ENCODE measurements at places on chromosomes 12 and 14.

- peak; percentile 85 for DNase-seq
Measured at GRCh38 chr12:120290609-120291305, 946 bp downstream of the RNU4-2 start.

DNA sequence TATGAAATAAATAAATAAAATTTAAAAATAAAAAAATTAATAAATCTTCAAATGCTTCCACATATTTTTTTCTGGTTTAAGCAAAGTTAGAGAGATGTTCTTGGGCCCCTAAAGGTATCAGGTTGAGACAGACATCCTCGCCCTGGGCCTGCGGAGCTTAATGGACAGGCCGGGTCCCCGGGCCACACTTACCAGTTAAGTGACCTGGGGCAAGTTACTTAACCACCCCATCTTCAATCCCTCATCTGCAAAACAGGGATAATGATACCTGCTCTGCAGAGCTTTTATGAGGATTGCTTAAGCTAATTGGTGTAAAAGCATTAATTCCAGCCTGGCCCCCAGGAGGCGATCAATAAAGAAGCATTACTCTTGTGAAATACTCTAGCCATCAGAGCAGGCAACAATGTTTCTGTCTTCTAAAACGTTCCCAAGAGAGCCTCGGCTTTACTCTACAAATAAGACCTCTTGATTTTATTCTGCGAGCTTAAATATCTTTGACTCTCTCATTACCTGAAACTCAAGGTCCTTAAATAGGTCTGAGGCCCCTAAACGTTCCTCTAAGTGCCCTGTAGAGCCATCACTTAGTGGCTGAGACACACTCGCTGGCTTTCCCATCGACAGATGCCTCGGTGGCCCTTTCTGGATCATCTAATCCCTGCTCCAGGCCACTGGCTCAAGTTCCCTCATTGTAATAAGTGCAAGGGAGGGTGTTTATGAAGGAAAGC, 81.1 kb upstream of the DIO3 start:
- DNase-seq = no peak

DNA sequence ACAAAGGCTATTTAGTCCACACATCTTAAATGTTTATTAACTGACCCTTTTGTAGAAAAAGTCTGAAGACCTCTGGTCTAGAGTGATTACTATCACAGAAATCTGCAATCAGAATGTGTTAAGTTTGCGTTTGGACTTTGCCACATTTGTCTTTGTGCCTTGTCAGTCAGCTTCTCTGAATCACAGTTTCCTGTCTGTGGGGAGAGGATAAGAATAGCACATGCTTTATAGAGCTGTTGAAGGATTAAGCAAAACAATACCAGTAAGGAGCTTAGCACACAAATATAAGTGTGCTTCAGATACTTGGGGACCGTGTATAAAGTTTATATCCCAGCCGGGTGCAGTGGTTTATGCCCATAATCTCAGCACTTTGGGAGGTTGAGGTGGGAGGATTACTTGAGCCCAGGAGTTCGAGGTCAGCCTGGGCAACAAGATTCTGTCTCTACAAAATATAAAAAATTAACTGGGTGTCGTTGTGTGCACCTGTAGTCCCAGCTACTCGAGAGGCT, 63.0 kb upstream of the BTG1 start:
- no peak for DNase-seq

DNA sequence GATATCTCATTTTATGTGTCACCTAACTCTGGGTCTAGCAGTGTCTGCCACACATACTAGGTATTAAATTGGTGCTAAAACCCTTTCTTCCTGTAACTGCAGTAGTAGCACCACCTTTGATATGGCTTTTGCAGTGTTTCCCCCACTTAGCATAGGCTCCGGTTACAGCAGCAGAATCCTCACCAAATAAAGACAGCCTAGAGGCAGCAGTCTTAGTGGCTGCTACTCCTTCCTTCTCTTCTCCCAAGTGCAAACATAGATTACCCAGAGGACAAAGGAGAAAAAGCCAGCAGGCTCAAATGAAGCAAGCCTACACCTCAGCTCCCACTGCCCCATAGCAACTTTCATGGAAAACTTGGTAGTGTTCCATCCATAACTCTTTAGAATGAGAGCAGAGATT, 30.1 kb upstream of the ABCC9 start:
- DNase-seq = peak; percentile 56

- no peak for DNase-seq
Measured at GRCh38 chr14:20418501-20418909, 5.2 kb upstream of the TEP1 start.

GRCh38 chr12:104286516-104287482, 16.7 kb upstream of the EID3 start:
- peak; percentile 99 for DNase-seq

GRCh38 chr14:92780444-92781232, 13.5 kb upstream of the GOLGA5 start:
- no peak for DNase-seq

DNA sequence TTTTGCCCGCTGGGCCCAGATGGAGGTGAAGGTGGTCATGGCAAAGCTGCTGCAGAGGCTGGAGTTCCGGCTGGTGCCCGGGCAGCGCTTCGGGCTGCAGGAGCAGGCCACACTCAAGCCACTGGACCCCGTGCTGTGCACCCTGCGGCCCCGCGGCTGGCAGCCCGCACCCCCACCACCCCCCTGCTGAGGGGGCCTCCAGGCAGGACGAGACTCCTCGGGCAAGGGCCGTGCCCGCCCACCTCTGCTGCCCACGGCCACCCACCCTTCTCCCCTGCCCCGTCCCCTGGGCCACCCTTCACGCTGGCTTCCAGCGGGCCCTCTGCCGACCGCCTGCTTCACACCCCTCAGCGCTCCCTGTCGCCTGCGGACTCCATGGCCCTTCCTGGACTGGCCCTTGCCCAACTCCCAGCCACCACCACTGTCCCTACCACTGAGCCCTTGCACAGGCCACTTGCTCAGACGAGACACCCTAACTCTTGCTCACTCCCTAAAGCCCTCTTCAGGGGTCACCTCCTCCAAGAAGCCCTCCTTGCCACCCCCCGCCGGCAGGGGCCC, 42.5 kb downstream of the CYP46A1 start:
- no peak for DNase-seq

DNA sequence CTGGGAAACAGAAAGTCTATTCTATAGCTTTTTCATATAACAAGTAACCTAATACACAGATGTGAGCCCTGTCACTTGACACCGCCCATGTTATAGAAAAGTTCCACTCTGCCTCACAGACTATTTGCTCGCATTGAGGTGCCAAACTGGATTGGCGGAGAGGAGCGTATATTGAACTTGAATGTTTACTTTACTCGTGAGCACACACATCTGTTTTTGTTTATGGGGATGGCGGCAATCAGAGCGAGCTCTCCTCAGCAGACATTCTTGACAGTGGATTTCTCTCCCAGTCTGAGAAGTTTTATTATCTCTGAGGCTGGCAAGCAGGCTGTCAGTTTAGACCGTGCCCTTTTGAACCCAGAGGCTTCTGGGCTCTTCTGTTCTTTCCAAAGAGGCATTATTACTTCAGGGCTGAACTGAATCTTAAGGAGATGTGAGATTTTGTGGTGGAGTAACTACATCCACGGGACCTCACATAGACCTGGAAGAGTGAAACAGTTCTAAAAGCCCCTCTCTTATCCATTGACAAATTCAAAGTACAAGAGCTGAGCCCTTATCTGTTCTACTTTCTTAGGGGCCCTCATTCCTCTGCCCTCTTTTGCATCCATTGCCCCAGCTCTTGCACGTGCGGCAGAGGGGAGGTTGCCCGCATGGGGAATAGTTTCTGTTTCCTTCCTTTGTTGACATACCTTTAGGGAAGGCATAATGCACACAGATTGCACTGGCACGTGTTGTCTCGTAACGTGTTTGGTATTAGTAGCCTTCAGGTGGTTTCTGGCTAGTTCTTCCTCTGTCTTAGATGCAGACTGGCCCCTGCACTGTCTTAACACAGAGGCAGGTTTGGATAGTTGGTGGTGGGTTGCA, 68.2 kb downstream of the DRAM1 start:
- DNase-seq = no peak

DNA sequence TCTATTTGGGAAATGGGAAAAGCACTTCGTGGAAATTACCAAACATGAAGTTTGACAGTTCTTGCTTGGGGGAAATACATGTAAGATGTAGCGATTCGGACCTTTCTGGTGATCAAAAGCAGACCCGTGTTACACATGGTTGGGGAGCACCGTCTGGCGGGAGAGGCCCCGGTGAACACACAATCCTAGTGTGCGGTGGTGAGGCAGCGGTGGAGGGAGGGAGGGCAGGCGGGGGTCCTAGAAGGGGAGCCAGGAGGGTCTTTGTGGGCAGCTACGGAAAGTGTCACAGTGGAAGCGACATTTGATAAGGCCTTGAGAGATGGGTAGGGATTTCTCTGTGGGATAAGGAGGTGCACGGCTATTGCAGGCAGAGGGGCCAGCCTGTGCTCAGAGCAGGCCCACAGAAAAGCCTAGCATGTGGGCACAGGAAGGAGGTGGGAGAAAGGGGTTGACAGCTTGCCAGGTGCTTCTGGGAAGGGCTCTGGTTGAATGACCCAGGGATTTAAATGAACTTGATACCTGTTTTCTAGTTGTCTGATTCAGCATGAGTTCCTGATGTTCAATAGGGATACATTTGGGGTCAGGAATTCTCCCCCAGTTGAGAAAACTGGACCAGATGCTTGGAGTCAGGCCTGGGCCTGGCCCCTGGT, 7.2 kb downstream of the MVK start:
- DNase-seq = no peak

DNA sequence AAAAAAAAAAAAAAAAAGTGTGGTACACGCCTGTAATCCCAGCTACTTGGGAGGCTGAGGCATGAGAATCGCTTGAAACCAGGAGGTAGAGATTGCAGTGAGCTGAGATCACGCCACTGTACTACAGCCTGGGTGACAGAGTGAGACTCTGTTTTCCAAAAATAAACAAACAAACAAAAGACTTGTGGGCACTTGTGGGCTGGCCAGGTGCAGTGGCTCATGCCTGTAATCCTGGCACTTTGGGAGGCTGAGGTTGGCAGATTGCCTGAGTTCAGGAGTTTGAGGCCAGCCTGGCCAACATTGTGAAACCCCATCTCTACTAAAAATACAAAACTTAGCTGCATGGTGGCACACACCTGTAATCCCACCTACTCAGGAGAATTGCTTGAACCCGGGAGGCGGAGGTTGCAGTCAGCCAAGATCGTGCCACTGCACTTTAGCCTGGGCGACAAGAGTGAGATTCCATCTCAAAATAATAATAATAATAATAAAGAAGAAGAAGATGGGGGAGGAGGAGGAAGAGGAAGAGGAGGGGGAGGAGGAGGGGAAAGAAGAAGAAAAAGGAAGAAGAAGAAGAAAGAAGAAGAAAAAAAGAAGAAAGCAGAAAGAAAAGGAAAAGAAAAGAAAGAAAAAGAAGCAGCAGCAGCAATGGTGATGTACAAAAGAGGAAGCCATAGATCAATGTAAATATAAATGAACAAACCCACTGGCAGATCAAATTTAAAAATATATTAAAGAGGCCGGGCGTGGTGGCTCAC, 27.9 kb upstream of the CCNT1 start:
- no peak for DNase-seq

- DNase-seq = no peak
Measured at GRCh38 chr12:65999564-66000280, 130.8 kb downstream of the LLPH start.

DNA sequence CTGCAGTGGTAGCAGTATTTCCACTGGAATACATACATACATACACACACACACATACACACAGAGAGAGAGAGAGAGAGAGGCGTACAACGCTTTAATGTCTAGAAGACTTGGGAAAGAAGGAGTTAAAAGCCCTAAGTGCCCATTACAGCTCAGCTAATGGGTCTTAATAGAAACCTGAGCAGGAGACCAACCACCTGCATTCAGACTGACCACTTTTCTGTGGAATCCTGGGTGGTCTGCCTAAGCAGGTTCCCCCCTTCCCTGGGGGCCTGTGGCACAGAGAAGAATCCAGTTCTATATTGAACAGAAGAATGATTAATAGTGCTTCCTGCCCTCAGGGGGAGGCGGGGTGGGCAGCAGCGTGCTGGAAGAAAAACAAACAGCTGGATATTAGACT, 312.4 kb upstream of the PRKD1 start:
- DNase-seq = peak; percentile 18

DNA sequence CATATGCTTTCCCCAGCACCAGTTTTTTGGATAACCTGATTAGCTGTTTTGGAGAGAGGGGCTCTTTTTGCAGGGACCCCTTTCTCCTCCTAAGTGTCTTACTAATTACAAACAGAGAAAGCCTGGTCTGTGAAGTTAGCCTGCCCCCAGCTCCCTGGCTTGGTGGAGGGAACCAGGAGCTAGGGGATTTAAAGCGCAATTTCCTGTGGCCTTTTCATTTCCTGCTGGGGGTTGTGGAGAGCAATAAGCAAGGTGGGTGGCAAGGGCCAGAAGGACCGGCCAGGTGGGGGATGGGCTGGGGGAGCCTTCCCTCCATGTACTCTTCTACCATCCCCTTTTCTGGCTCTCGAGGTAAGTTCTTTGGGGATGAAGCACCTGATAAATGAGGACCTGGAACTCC, 4.1 kb upstream of the CISTR start:
- no peak for DNase-seq

GRCh38 chr14:81068176-81068782, 112.9 kb downstream of the TSHR start:
- no peak for DNase-seq

- DNase-seq = no peak
Measured at GRCh38 chr12:112341046-112341825, 41.0 kb downstream of the HECTD4 start.

DNA sequence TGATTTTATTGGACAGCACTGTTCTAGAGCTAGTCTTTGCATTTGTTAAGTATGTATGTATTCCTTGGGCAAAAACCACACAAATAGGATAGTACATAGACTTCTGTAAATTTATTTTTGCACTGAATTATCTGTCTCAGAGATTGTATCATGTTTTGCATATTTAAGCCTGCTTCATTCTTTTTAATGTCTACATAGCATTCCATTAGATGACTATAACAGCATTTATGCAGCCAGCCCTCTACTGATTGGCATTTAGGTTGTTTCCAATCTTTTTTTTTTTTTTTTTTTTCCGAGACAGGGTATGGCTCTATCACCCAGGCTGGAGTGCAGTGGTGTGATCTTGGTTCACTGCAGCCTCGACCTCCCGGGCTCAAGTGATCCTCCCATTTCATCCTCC, 34.5 kb downstream of the SYNDIG1L start:
- no peak for DNase-seq

- DNase-seq = no peak
Measured at GRCh38 chr12:47370421-47370820, 290.7 kb upstream of the AMIGO2 start.

DNA sequence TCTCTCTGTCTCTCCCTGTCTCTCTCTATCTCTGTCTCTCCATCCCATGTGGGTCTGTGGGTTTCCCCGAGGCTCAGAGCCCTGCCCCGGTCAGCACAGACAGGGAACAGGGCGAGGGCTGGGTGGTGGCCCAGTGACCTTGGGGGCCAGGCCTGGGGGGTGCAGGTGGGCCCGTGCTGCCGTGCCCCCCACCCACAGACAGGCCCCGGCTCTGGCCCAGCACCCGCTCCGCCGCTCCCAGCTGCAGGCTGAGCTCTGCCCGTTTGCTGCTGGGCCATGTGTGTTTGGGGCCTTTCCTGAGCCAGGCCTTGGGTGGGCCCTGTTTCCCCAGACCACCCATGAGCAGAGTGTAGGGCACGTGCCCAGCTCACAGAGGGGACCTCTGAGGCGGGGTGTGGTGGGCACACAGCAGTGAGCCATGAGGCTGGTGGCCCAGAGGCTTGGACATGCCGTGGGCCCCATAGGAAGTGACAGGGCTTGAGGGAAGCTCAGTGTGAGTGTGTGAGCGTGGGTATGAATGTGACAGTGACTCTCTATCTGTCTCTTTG, 51.0 kb downstream of the TMEM121 start:
- DNase-seq = no peak

GRCh38 chr12:114916541-114916940, 232.6 kb upstream of the TBX3 start:
- DNase-seq = peak; percentile 58

All from ELF-1 (cell line).